ENCODE measurements at places on chromosomes 13 and 19.

DNA sequence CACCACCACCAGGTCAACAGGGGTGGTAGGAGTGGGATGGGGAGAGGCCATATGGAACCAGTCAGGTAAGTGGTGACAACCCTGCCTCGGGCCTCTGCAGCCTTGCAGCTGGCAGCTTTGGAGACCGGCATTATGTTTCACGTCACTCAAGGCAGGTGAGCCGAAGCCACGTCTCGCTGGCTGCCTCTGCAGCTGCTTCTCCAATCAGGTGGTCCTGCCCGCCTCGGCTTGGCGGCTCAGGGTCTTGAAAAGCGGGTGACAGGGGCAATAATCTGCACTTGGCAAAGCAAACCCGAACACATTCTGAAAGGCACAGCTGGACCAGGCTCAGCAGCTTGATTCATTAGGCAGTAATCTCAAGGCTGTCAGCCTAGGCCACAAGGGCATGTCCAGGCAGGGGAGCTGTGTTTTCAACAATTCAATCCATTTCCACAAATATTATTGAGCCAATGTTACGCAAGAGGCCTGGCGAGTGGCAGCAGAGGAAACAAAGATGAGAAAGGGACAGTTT is 77.4 kb upstream of the PCDH8 start:
- no peak for DNase-seq

GRCh38 chr13:113942591-113943103 is 31.2 kb downstream of the C13orf46 start:
- DNase-seq = no peak

GRCh38 chr13:102956449-102956848 is 109.8 kb downstream of the SLC10A2 start:
- no peak for DNase-seq

DNA sequence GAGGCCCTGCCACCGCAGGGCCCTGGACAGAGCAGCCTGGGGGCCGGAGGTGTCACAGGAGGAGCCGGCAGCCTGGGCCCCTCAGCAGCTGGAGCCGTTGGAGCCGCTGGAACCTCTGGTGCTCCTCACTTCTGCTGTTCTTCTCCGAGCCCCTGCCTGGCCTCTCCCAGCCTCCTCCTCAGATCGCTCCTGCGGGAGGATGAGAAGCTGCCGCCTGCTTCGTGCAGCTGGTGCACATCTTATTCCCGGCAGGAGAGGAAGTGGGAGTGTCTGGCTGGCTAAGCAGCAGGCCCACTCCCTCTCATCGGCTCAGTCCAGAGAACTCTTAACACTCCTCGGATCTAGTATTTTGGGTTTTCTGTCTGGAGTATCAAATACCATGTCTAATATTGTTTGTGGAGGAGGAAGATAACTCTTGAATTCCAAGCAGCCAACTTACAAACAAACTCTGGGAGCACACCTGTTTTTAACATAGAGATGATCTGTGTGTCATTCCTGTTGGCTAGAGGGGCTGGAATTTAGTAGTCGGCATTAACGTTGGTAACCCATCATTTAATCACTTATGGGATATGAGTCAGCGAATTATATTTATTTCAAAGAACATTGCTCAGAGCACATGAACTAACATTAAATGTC is 37.1 kb upstream of the RNF113B start:
- peak; percentile 29 for DNase-seq

GRCh38 chr19:18494267-18494607 is 27.6 kb downstream of the ELL start:
- DNase-seq = no peak

- no peak for DNase-seq
Observed at GRCh38 chr13:103250071-103250470, 183.9 kb upstream of the SLC10A2 start.

- DNase-seq = no peak
Observed at GRCh38 chr13:53885997-53886396, 857.4 kb downstream of the OLFM4 start.

DNA sequence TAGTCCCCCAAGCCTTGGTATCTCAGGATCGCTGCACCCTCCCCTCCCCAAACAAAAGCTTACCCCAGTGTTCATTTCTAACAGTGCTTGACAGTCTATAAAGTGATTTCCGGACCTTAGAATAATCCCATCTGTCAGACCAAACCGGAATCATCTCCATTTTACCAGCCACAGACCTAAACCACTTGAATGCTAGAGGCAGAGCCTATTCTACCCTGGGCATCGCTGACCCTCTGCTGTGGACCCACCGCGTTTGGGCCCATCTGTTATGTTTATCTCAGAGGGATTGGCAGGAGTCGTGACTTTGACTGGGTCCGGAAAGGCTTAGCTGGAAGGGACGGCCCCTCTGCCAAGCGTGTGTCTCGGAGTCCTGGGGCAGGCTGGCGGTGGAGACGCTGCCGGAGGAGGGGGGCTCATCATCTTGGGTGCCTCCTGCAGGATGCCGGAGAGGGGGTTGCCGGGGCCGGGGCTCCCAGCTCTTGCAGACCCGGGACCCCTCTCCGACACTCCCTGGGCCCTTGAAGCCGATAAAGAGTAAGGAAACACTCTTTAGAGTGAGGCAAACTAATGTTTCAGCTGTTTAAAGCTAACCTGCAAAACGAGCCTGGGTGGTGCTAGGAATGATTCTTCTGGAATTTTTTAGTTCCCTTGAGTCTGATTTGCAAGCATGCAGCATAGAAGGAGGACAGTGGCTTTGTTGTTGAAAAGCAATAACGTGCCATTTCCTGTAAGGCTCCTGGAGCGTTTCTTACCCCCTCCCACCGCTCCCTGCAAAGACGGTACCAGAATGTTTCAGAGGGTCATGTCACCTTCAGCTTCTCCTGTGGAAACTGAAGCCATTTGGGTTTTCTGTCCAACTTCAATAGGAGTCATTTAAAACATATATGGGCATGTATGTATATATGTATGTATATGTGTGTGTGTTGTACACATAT is 1.3 kb downstream of the SLC25A42 start:
- no peak for DNase-seq

GRCh38 chr19:35673121-35673804 is 6.9 kb downstream of the UPK1A start:
- DNase-seq = peak; percentile 58

Measured in renal cortical epithelial cell (primary cell).